Endothelial cell (in vitro differentiated cells): ENCODE measurements at places on chromosomes 1 and 21.

- H3K36me3 ChIP-seq, result no peaks in the 10 kb centered on the region
- DNase-seq, result no peak
- H3K4me3 ChIP-seq, result no peak overlapping the region
Observed at GRCh38 chr21:45594721-45595489, 48.6 kb upstream of the PCBP3 start.

GRCh38 chr1:1853593-1854257, 37.2 kb downstream of the GNB1 start:
- peaks cover 19% of the 10 kb centered on the region for H3K4me1 ChIP-seq
- H3K36me3 ChIP-seq, result peaks cover 16% of the 10 kb centered on the region
- peaks cover 1% of the 10 kb centered on the region for H3K27me3 ChIP-seq
- no peak for DNase-seq
- peak overlapping the region; percentile 6 for H3K4me3 ChIP-seq

DNA sequence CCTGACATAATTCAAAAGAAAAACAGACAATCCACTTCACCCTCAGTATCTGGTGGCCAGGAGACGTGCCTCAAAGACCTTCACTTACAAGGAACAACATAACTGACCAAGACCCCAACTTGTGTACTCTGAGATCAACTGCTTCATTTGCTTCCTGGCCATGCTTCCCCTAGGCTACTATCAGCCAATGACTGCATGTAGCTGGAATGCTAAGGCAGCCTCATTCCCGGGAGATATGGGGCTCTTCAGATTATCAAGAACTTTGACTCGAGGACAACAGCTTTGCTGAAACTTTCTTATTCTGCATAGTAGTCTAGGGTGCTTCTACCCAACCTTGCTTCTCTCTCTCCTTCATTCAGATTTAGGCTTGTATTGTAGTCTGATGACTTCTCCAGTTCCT, 11.7 kb upstream of the UCK2 start:
- DNase-seq, result no peak
- H3K27ac ChIP-seq, result no peak overlapping the region
- peaks cover 5% of the 10 kb centered on the region for H3K27me3 ChIP-seq
- H3K4me3 ChIP-seq, result no peak overlapping the region
- no peaks in the 10 kb centered on the region for H3K36me3 ChIP-seq

DNA sequence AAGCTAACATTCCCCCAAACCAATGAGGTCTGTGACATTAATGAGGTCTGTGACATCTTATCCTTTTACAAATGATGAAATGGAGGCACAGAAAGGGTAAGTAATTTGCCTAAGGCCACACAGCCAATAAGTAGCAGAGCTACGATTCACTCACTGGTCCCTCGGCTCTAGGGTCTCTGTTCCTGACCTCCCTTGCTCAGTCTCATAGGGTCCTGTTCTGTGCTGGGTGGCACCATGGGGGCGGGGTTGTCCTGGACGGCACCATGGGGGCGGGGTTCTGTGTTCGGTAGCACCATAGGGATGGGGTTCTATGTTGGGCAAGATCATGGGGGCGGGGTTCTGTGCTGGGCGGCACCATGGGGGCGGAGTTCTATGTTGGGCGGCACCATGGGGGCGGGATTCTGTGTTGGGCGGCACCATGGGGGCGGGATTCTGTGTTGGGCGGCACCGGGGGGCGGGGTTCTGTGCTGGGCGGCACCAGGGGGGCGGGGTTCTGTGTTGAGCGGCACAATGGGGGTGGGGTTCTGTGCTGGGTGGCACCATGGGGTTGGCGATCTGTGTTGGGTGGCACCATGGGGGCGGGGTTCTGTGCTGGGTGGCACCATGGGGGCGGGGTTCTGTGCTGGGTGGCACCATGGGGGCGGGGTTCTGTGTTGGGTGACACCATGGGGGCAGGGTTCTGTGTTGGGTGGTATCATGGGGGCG, 55.6 kb downstream of the CLSTN1 start:
- no peaks in the 10 kb centered on the region for H3K4me1 ChIP-seq
- no peak overlapping the region for H3K27ac ChIP-seq
- H3K36me3 ChIP-seq, result peaks cover 5% of the 10 kb centered on the region
- H3K4me3 ChIP-seq, result no peak overlapping the region
- DNase-seq, result no peak
- H3K27me3 ChIP-seq, result no peaks in the 10 kb centered on the region

DNA sequence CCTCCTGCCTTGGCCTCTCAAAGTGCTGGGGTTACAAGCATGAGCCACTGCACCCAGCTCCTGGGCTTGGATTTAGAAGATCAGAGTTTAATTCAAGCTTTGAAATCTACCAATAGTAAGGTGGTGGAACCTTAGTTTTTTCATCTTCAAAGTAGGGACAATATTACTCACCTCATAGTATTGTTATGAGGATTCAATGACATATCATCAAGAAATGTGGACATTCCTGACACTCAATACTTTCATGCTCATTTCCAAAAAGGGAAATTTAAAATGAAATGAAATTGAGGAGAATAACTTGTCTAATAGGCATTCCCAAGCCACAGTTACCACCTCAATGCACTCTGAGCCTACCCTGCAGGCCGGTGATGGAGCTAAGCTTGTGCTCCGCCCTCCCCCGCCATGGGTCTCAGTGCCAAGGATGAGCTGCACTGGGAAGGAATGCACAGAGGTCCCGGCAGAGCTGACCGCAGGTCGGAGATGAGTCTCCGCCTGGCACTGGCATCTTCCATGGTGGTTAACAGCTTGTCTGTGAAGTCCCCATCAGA, 56.5 kb upstream of the BCAR3 start:
- peaks cover 4% of the 10 kb centered on the region for H3K36me3 ChIP-seq
- no peak for DNase-seq
- H3K4me3 ChIP-seq, result no peak overlapping the region
- no peak overlapping the region for H3K27ac ChIP-seq
- H3K4me1 ChIP-seq, result peaks cover 2% of the 10 kb centered on the region

- peaks cover 55% of the 10 kb centered on the region for H3K27me3 ChIP-seq
- peaks cover 10% of the 10 kb centered on the region for H3K36me3 ChIP-seq
- no peak overlapping the region for H3K27ac ChIP-seq
Observed at GRCh38 chr1:50417946-50418599, 5.2 kb downstream of the DMRTA2 start.

DNA sequence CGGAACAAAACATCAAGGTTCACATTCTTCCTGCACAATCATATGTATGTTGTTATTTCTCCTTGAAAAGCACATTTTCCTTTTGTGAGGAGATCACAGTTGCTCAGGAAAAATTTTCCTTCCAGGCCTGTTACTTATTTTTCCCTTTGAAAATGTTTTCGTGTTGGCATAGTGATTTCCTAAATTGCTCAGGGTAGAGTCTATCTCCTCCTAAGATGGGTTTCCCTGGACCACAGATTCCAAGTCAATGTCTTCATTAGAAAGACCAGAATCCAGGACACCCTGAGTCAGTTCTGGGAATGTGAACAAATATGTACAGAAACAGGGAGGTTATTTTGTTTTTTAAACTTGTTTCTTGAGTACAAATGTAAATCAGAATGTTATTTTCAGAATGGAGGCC, 94.3 kb upstream of the C1orf105 start:
- H3K27ac ChIP-seq, result no peak overlapping the region
- H3K4me3 ChIP-seq, result no peak overlapping the region
- H3K27me3 ChIP-seq, result no peaks in the 10 kb centered on the region

GRCh38 chr21:41636636-41637630, 129.0 kb upstream of the TMPRSS2 start:
- peaks cover 11% of the 10 kb centered on the region for H3K27me3 ChIP-seq
- H3K27ac ChIP-seq, result no peak overlapping the region
- no peak for DNase-seq
- no peak overlapping the region for H3K4me3 ChIP-seq
- peaks cover 6% of the 10 kb centered on the region for H3K36me3 ChIP-seq

- peaks cover 3% of the 10 kb centered on the region for H3K27me3 ChIP-seq
- H3K36me3 ChIP-seq, result no peaks in the 10 kb centered on the region
- no peak for DNase-seq
- H3K27ac ChIP-seq, result peak overlapping the region; percentile 5
- peaks cover 60% of the 10 kb centered on the region for H3K4me1 ChIP-seq
- H3K4me3 ChIP-seq, result no peak overlapping the region
Observed at GRCh38 chr1:223707256-223708000, 4.9 kb upstream of the CAPN2 start.

DNA sequence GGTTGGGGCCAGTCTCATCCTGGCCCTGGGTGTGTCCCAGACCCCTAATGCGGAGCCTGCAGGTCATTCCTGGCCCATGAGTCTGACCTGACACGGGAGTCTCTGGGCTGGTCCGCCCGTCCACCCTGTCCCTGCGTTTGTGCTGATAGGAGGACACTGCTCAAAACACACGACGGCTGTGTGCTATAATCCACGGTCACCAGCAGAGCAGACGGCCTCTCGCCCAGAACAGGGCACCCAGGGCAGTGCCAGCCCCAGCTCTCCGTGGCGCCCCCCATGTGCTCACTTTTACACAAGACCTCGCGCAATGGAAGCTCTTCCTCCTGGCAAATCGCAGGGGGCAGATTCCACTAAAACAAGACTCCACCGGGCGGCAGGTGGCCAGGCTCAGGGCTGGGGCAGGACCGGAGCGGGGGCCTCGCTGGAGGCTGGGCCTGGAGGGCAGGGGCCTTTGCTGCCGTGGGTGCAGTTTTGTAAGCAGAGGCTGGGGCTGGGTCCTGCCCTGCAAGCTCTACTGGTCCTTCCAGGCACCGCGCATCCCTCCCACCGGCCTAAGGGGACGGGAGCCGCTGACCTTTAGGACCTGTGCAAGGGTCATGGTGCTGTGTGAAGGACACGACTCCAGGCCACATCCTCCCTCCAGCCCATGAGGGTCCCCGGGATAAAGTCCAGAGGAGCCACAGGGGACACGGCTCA, 10.6 kb upstream of the SLC19A1 start:
- H3K4me3 ChIP-seq, result no peak overlapping the region
- no peak for DNase-seq
- peaks cover 5% of the 10 kb centered on the region for H3K27me3 ChIP-seq
- H3K27ac ChIP-seq, result no peak overlapping the region
- H3K4me1 ChIP-seq, result peaks cover 21% of the 10 kb centered on the region

DNA sequence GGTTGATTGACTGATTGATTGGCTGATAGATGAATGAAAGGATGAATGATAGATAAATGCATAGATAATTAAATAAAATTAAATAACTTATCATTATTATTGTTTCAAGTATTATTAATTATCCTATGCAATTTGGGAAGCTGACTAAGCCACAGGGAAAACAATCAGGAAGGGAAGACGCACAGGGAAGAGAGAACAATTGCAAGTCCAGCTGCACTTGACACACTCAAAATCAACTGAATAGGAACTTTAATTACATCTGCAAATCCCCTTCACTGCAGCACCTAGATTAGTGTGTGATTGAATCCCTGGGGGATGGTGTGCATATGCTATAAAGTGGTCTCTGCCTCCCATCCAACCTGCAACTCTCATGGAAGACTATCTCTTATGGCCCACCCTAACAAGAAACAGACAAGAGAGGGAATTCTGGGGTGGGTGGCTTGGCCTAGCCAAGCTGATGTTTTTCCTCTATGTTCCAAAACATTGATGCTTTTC, 161.1 kb upstream of the FGGY start:
- H3K27ac ChIP-seq, result no peak overlapping the region
- H3K36me3 ChIP-seq, result no peaks in the 10 kb centered on the region
- H3K4me3 ChIP-seq, result no peak overlapping the region
- H3K4me1 ChIP-seq, result peaks cover 42% of the 10 kb centered on the region
- H3K27me3 ChIP-seq, result no peaks in the 10 kb centered on the region

GRCh38 chr21:23939369-23940065, 1667.8 kb downstream of the MRPL39 start:
- H3K27me3 ChIP-seq, result no peaks in the 10 kb centered on the region
- no peaks in the 10 kb centered on the region for H3K36me3 ChIP-seq
- no peaks in the 10 kb centered on the region for H3K4me1 ChIP-seq
- no peak overlapping the region for H3K4me3 ChIP-seq

DNA sequence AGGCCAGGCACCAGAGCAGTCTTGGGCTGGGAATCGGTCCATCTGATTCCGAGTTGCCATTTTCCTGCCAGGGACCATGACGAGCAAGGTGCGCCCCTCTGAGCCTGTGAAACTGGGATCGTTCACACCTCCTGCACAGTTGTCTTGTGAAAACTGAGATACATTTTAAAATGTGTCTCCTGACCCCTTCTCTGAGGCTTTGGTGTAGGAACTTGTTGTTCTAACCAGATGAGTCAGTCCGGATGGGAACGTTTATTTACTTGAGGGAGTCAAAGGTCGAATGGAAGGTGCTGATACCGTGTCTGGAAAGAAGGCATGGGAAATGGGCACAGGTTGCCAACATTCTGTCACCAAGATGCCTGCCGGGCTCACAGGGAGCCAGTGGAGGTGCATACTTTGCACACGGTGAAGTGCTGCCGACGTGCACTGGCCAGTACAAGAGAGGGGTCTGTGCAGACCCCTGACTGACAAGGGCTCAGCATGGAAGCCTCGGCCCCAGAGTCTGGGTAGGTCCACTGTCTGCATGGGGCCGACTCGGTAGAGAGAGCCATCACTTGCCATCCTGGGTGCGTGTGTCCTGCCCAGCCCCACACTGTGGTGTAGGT, 7.4 kb upstream of the KCNN3 start:
- H3K27ac ChIP-seq, result no peak overlapping the region
- H3K36me3 ChIP-seq, result peaks cover 4% of the 10 kb centered on the region
- no peak for DNase-seq
- peaks cover 7% of the 10 kb centered on the region for H3K27me3 ChIP-seq

DNA sequence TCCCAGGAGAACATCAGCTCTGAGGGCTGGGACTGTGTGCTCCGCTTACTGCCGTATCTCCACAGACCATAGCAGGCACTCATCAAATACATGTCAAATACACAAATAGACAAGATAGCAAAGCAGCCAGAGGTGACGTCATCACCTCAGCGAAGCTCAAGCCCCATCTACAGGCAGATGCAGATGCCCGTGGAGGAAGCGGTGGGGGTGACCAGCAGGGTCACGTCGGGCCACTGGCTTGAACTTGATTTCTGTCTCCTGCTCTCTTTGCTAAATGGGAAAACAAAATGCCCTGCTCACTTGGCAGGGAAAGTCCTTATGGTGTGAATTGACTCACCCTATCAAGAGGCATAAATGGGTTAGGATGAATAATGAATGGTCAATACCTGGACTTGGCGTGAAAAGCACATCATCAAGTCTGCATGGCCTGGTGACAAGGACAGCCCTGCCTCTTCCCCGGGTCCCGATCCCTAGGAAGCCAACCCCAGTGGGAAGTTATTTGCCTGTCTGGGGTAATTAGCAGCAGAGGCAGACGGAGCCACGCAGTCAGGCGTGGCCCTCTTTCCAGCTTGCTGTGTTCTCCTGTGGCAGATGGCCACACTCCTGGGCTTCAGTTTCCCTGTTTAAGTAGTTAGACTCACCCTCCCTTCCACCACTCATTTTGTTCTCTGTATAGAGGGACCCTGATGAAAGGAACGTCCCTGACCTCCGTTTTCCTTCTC, 536.0 kb downstream of the NPHP4 start:
- no peak overlapping the region for H3K4me3 ChIP-seq
- no peaks in the 10 kb centered on the region for H3K4me1 ChIP-seq
- no peaks in the 10 kb centered on the region for H3K36me3 ChIP-seq
- DNase-seq, result no peak
- no peak overlapping the region for H3K27ac ChIP-seq
- H3K27me3 ChIP-seq, result no peaks in the 10 kb centered on the region

DNA sequence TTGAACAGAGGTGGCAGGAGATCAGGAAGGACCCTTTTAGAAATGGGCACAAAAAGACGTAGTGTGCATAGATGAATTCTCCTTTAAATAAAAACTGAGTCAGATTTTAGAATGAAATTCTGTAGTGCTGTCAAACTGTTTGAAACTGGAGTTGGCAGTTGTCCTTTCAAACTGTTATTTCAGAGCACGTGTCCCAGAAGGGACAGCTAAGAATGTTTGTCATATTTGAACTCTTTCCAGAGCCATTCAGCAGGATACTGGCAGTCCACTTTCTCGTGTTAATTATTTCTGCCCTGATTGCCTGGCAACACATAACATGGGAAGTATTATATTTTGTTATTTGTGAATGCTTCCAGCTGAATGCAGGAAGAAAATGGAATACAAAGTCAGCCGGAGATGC, 212.3 kb upstream of the DPYD start:
- peaks cover 3% of the 10 kb centered on the region for H3K4me1 ChIP-seq
- no peaks in the 10 kb centered on the region for H3K27me3 ChIP-seq
- H3K27ac ChIP-seq, result no peak overlapping the region
- no peak overlapping the region for H3K4me3 ChIP-seq
- DNase-seq, result no peak
